ENCODE measurements at places on chromosomes 7 and 10.

DNA sequence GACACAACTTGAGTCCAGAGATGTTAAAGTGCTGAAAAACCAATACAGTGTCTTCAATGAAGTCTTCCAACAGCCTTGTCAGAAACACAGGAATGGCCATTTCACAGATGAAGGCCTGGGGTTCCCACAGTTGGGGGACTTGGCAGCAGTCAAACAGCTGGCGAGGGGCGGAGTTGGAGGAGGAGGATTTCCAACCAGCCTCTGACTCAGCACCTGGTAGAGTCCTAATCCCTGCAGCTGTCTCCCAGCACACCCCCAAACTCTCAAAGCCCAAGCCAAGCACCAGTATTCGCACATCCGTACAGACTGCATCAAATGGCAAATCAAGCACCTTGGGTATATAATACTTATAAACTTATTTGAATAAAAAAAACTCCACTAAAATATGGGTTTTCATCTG lies 28.0 kb downstream of the CTBP2 start:
- no peak for DNase-seq

- DNase-seq = no peak
These were observed 189.2 kb downstream of the CSTF2T start for GRCh38 chr10:51510231-51510630.

DNA sequence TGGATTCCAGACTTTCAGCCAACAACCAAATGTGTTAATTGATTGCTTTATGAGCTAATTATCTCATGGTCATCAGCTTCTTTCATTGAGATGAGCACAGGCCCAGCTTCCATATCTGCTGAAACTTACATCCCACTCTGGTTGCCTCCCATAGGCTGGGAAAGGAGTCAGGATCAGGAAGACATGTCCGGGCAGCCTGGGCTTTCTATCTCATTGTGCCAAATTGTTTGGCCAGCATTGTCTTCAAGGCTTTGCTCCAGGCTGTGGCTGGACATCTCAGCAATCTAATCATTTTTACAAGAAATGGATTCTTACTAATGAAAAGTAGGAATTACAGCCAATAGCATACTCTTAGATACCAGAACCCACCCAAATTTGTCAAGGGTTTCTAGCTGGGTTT lies 295.2 kb downstream of the CXCL12 start:
- no peak for DNase-seq

DNA sequence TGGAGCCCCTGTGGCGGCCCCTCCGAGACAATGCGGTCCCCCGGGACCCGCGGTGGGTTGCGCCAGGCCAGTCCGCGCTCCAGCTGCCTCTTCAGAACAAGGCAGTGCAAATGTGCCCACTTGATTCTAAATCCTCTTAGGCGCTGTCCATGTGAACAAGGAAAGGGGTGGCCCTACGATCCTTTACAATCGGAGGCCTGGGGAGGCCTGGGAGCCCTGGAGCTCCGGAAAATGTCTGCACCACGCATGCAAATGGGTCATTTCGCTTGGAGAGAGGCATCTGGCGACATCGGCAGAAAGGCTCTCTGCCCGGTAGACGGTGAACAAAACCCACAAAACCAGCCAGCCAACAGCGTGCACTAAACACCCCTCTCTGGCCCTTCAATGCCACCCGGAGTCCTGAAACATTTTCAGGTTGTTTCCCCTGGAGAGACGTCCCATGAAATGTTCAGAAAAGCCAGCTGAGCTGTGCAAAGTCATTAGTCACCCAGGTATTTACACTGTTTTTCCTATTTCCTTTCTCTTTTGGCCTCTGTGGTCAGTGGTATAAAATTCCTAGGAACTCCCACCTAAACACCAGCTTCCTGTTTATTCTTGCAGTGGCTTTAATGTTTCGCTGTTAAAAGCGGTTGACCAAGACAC lies 102.8 kb upstream of the ZNF438 start:
- no peak for DNase-seq

DNA sequence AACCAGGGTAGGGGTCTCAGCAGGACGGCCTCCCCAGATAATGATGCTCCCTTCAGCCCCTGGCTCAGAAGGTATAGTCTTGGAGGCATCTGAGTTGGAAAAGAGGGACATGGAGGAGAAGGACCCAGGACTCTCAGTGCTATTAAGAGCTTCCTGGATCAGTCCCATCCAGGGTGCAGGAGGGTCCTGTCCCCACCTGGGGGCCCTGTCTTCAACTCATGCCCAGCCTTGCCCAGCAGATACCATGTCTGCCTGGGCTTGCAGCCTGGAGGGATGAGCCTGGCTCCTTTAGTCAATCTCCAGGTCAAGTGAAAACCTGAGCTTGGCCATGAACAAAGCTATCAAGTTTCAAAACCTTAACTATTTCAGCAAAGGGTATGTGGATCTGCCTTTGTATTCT lies 67.6 kb downstream of the PRTFDC1 start:
- DNase-seq = no peak

GRCh38 chr7:111835066-111835465 lies 272.8 kb upstream of the IMMP2L start:
- DNase-seq = no peak

DNA sequence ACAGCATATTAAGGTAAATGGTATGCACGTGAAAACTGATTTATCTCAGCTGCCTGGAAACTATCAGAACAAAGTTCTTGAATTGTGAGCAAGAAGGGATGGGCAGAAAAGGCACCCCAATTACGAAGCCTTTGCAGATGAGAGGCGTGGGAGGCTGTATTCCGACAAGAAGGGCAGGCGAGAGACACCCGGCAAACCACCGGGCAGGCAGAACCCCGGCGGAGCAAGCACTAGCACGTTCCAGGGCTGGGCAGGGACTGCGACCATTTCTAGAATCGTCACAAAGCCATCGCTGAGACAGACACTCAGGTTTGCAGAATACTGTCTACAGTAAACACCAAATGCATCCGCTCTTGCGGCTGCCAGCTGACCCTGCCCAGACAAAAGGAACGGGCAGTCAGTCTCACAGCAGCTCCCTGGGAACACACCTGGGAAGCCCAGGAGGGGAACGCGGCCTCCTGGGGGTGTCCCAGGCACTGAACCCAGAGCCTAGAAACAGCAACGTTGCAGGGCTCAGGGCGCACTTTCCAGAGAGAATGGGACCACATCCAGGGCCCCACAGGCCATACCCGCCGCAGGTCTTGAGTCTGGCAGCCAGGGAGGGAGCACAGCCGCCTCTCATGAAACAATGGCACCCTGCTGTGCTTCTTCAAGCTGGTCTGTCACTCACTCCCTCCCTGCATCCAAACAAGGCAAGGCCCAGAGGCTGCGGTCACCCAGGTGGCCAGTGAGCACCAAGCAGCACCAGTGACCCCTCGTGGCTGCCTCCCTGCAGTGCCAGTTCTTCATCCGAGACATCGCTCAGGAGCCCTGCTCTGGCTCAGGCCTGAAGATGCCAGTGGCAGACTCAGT lies 261.9 kb downstream of the PTPRN2 start:
- no peak for DNase-seq

DNA sequence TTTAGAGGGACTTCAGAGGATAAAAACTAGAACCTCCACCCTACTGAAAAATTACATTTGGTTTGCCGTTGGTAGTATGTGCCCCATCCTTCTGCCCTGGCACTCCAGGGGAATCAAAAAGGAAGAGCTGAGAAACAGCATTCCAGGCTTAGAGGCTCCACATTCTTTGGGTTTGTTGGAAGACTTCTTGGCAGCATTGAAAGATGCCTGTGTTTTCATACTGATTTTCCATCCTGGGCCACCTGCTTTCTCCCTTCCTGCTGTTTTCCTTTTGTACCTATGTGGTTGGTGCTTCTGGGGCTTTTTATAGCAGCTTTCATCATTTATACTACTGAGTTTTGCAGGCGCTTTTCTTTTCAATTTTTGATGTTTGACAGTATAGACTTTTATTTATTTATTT lies 61.7 kb downstream of the AUTS2 start:
- no peak for DNase-seq

DNA sequence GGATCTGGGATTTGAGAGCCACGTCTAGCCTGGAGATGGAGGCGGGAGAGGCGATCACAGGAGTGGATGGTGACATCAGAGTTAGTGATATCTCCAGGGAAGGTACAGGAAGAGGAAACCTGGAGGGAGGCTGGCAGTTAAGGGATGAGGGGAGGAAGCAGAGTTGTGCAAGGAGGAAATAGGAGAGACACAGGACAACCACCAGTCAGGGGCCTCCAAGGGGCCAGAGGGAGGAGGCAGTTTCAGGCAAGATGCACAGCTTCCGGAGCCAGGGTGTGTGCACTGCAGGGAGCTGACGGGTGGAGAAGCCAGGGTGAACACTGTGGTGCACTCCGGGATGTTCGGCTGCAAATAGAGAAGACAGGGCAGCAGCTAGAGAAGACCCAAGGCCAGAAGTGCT lies 141.2 kb downstream of the GLI3 start:
- DNase-seq = no peak

DNA sequence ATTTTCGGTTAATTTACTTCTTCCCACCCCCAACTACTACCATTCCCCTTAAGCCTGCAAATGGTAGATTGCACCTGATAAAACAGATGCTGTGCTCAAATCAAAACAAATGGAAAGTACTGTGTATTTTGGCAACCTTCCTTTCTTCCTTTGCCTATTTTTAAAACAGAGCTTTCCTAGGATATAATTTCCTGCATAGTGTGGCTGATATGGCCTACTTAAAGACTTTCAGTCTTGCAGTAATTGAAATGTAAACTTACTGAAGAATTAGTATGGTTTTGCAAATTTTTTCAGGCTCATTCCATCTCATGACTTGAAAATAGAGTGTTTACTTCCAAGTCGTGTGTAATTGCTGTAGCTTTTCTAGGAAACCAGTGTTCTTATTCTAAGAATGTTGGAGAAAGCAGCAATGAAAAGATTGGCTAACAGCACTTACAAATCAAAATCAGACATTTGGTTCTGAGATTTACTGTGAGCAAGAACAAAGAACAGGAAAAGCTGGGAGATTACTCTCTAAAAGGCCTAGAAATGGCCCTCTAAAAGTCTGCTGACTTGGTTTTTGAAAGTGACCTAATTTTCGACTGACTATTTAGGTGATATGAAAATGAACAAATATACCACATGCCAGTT lies 52.0 kb downstream of the REEP3 start:
- DNase-seq = no peak

DNA sequence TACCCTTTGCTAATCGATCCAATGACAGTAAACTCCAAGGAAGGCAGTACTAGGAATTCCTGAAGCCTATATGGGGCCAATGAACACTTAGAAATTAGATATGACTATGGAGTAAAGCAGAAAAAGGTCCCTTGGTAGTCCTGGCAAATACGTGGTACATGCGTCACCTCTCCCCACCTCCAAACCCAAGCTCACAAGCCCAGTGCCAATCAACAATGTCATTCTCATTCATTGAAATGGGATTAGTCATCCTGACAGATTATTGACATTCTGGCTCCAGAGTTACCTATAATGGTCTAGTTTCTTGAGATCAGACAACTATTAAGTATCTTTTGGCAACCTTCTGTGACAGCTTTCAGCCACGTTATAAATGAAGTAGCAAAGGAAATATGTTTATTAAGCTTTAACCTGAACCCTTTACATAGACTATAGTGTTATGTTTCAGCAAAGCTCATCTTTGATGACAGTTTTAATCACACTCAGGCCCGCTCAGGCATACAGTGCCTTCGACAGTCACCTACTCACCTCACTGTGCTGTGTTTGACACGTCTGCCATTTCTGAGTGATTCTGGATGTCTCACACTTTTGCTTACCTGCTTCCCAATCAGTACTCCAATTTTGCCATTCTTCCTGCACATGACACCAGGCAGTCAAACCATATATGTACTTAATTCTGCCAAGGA lies 69.6 kb upstream of the ADO start:
- DNase-seq = no peak

- DNase-seq = no peak
These were observed 103.2 kb downstream of the NRBF2 start for GRCh38 chr10:63236113-63236935.

GRCh38 chr7:22346383-22347107 lies 10.4 kb downstream of the RAPGEF5 start:
- no peak for DNase-seq

DNA sequence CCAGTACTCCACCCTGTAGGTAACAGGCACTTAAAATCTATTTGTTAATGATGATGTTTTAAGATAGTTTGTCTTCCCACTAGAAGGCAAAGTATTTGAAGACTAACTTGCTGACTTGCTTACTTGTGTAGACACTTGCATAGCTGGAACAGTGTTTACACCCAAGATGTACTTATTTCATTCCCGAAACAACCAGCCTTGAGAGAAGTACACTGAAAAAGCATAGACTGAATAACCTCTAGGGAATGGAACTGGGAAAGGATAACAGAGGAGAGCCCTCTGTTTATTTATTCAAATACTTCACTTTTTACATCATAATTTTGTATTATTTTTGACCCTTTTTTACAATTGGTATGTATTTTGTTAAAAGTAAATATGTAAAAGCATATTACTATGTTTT lies 33.1 kb upstream of the TMEM26 start:
- DNase-seq = no peak

GRCh38 chr10:12750526-12751201 lies 250.8 kb downstream of the CCDC3 start:
- DNase-seq = no peak

GRCh38 chr10:120666308-120666707 lies 184.9 kb upstream of the WDR11 start:
- no peak for DNase-seq

DNA sequence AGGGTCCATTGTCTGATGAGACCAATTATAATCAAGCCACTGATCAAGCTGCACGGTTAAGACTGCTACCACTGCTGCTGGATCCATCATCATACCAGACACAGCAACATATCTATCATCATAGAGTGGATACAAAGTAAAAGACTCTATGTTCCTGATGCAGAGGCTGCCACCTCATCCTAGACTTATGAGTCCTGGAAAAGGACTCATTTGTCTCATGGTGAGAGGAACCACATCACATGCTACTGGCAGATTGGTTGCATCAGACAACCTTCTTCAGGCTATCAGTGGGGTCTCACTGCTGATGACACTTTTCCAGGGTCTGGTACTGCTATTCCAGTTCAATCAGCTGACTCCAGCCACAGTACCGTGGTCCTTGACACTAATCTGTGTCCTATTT lies 79.0 kb downstream of the ABI1 start:
- no peak for DNase-seq

DNA sequence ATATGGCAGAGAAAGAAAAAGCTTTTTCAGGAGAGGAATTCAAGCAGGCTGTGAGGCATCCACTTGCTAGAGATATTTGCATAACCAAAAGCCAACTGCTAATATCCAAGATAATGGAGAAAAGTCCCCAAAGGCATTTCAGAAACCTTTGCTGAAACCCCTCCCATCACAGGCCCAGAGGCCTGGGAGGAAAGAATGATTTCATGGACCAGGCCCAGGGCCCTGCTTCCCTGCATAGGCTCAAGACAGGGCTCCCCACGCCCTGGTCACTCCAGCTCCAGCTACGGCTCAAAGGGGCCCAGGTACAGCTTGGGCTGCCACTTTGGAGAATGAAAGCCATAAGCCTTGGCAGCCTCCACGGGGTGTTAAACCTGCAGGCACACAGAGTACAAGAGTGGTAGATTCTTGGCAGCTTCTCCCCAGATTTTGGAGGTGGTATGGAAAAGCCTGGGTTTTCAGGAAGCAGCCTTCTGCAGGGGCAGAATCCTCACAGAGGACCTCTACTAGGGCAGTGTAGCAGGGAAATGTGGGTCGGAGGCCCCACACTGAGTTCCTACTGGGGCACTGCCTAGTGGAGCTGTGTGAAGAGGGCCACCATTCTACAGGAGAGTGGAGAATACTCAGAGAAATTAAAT lies 5.6 kb upstream of the RSU1 start:
- DNase-seq = no peak
